ENCODE measurements at places on chromosomes 16 and 17.

DNA sequence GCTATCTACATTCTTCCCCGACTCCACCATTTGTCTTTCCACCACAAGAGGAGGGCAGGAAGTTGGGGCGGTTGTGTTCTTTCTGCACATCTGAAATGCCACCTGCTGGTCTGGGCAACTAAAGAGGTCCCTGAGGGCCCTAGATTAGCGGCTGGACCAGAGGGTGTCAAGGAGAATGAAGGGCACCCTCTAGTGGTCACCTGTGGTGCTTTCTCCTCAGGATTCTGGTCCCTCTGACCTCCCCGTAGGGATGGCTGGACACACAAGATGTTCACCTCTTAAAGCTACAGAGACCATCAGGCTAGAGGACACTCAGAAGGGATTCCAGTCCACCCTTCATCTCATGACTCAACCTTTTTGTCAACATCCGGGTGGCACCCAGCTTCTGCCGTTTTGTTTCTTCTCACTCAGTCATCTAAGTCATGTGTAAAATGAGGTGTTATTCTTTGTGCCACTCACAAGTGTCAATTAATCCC, 2.9 kb upstream of the SCIMP start:
- peak; percentile 31 for DNase-seq

- no peak for DNase-seq
Measured at GRCh38 chr17:76952402-76952801, 84.2 kb downstream of the MGAT5B start.

- DNase-seq, result no peak
Measured at GRCh38 chr17:44965481-44966234, 2.4 kb downstream of the C1QL1 start.

DNA sequence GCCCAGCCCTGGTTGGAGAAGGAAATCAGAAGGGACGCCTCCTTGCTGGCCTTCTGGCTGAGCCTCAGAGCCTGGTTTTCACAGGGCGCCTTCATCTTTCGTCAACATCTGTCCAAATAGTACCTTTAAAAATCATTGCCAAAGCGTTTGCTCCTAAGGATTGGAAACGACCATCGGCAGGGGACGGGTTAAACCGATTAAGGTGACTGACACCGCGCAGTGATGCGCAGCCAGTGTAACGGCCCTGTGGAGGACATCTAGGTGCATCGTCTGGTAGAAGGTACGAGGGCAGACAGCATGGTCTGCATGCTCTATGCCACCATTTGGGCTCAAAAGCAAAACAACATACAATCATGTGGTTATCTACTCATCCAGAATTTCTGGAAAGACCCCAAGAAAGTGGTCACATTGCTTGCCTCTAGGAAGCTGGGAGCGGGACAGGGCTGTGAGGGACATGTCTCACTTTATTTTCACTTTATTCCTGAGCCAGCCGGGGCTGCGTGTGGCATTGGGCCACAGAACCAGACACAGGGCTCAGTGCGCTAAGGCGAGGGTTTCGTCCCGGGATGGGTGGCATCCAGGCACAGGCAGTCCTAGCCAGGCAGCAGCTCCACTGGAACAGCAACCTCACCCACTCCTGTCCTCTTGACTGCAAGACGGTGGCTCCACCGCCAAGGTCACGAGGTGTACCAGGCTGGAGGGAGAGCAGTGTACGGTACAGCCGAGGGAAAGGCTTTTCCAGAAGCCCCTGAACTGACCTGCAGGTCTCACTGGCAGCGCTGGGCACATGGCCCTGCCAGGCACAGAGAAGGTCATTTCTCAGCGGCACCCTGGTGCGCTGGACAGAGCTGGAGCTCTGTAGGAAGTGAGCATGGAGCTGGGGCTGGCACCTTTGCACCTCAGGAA, 40.9 kb upstream of the JPH3 start:
- no peak for DNase-seq

DNA sequence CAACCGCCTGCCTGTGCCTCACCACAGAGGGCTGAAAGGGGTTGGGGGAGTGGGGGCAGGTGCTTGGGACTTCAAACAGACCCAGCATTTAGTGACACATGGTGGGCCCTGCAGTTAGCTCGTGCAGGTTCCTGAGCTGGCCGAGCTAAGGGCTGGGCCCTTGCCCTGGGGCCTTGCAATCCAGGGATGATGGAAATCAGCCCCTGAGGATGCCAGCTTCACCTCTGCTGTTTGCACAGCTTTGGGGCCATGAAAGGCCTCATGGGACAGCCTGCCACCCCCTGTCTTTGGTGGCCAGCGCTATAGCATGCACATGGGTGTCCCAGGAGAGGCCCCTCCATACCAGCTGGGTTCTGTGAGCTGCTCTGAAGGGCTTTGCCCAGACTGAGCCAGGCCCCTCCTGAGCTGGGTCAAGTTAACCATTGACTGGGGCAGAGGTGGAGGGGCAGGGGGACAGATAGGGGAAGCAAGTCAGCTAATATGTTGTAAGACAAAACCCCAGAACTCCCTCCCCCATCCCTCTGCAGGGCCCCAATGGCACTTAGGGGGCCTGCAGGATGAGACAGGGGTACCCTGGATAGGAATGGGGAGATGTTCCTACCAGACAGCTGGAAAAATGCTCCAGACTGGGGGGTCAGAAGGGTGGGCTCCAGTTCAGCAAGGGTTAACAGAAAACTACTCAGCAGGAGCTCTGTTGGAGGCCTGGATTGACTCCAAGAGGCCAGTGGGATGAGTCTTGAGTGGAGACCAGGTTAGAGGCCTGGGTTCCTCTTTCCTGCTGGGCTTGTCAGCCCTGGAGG, 692 bp downstream of the PRR15L start:
- no peak for DNase-seq

Measured in activated T-cell treated with anti-CD3 and anti-CD28 coated beads for 48 hours (primary cell).